Activated naive CD4-positive, alpha-beta T cell treated with Interleukin-2 at 50 U/mL for 16 hours (primary cell): ENCODE measurements at places on chromosomes 4 and X.

GRCh38 chr4:15339737-15340136, 88.1 kb upstream of the C1QTNF7 start:
- no peak for DNase-seq

DNA sequence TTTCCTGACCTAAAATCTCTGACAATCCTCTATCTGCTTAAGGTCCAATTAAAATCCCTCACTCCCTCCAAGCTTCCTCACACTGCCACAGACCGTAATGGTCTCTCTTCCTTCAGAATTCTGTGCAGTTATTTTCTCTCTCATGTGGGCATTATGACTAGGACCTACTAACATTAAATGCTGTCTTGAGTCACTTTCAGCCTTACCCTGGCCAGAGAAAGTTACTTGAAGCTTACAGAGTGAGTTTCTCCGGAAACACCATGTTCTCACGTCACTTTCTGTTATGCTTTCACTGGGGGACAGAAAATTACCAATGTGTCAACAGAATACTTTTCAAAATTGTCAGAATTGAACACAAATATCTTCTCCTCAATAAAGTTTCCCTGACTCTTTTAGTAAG, 271.8 kb downstream of the INPP4B start:
- DNase-seq: no peak

- no peak for DNase-seq
These were observed 13.3 kb upstream of the SCD5 start for GRCh38 chr4:82811838-82812341.

- no peak for DNase-seq
These were observed 361.9 kb upstream of the TECRL start for GRCh38 chr4:64771149-64771548.

DNA sequence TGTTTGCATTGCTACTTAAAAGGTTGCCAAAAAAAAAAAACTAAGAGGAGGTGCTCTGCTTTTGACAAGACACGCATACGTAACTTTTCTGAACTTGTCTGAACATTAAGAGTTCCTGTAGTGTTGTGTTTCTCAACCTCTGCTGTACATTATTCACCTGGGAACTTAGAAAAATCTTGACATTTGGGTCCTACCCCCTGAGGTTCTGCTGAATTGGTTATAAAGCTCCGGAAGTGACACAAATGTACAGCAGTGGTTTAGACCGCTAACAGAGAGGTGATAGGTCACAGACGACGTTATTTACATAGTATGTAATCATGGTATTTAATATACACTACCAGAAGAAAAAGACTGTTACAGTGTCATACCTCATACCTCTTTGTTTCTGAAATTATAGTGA, 61.1 kb downstream of the CPEB2 start:
- no peak for DNase-seq

GRCh38 chrX:142233400-142233799, 28.3 kb upstream of the MAGEC2 start:
- DNase-seq: no peak

- peak; percentile 60 for DNase-seq
These were observed 519.5 kb downstream of the BCOR start for GRCh38 chrX:39577985-39578869.

DNA sequence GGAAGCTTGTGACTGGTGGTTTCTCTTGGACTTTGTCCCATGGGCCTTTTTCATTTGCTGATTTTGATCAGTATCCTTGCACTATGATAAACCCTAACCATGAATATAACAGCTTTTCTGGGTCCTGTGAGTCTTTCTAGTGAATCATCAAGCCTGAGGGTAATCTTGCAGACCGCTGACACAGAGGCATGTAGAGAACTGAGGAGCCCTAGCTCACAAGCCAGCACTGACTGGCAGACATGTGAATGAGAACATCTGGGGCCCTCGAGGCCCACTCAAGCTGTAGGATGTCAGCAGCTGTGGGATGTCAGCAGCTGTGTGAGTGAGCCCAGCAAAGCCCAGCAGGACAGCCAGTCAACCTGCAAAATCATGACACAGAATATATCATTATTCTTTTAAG, 36.7 kb downstream of the HMGB3 start:
- DNase-seq: no peak

DNA sequence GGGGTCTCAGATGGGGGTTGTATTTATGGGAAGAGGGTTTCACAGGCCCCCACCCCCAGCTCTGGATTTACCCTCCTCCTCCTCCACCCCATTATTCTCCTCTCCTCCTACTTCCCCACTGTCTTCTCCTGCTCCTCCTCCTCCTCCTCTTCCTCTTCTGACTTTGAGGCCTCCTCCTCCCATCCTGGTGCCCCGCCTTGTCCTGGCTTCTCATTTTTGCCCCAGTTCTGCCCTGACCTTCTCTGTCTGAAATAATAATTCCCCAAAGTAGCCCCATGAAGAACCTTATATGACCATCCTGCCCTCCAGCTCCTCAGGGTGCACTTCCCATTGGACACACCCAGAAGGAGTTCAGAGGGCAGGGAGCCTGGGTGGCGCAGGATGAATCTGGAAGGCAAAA, 351.4 kb upstream of the GATB start:
- DNase-seq: no peak

- no peak for DNase-seq
These were observed 155.1 kb downstream of the ZNF518B start for GRCh38 chr4:10302096-10302495.

DNA sequence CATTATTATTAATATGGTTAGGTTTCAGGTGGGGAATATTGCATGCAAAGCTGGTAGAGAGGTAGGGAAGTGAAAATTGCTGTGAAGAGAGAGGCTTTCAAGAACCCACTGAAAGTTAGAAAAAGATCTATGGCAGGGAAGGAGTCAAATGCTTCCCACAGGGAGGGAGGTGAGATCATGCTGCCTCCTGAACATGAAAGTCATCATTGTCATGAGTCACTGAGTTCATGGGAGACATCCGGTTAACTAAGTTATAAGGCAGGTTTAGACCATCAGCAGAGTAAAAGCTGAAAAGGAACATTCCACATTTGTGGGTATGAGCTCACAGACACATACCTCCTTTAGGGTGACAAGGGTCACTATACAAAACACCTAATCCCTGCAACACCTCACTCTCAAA, 16.2 kb downstream of the GATB start:
- no peak for DNase-seq

GRCh38 chrX:83511208-83511607, 3.1 kb downstream of the POU3F4 start:
- DNase-seq: no peak

- no peak for DNase-seq
These were observed 490.7 kb upstream of the PITX2 start for GRCh38 chr4:111113591-111113990.

DNA sequence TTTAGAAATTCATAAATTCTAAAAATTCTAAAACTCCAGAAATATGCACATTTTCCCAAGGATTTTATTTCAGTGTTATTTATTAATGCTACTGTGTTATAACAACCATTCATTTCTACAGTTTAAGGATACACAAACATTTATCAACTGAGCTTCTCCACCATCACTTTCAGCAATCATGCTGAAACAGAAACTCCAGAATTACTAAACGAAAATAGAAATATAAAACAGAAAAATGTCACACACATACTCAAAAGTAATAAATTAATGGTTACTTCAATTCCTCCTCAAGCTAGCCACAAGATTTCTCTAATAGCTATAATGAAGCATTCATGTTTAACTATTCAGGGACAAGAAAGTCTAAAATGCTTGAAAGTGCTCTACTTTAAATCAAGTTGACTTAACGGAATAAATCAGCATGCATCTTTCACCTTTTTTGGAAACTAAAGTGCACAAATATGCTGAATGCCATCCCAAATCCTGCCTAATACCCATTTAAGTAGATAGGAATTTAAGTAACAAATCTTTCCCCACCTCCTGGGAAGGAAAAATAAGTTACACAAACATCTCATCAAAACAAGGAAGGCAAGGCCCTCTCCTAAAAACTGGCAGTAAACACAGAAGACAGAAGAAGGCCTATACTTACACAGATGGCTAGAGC, 563 bp downstream of the FAM13A start:
- no peak for DNase-seq

DNA sequence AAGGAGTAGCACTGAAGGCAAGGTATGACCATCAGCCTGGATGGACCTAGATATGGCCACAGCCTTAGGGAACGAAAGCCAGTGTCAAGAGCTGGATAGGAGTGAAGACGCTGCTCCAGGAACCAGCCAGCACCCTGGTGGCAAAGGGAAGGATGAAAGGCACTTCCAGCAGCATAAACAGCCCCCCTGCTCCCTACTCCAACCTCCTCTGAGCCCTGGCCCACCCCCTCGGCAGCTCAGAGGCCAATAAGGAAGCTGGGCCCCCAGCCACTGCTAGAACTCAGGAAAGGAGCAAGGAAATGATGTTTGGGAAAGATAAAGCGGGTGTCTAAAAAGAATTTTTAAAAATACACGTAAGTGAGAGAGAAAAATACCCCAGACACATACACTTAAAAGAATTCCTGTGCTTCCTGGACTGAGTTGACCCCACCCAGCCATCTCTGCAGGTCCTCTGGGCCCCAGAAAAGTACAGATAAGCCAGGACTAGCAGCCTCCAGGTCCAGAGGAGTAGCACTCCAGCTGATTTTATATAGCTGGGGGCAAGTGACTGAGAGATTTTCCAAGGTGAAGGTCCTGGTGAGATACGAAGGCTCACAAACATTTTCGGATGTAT, 170.4 kb downstream of the SHROOM4 start:
- no peak for DNase-seq

DNA sequence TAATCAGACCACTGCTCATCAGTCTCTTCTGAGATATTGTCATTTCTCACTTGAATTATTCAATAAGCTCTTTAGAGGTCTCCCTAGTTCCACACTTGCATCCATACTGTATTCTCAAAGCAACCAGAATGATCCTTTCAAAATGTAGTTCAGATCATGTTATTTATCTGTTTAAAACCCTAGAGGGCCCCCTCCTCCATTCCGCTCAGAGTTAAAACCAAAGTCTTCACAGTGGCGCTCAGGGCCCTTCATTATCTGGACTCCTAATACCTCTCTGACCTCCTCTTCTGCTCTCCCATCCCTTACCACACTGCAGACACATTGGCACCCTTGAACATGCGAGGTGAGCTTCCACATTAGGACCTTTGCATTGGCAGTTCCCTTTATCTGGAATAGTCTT, 32.7 kb upstream of the HPGDS start:
- no peak for DNase-seq

DNA sequence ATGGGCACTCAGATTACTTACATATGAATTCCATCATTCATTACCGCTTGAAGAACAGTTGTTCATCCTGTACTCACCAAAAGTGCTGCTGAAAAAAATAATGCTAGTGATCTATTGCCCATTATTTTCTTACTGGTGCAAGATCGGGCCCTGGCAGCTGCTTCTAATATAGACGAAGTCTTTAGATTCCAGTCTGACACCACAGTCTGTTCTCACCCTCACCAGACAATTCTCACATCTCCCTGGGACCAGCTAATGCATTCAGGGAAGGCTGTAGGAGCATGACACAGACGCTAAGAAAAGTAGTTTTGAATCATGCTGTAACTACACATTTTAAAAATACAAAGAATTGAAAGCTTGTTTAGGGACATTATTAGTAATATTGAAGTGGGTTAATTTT, 13.8 kb downstream of the GEMIN8 start:
- no peak for DNase-seq
